Activated CD8-positive, alpha-beta memory T cell treated with anti-CD3 and anti-CD28 coated beads for 4 hours (primary cell): ENCODE measurements at places on chromosomes 7 and 10.

- no peak for DNase-seq
These were observed 86.8 kb upstream of the ZMIZ1 start for GRCh38 chr10:78981970-78982281.

DNA sequence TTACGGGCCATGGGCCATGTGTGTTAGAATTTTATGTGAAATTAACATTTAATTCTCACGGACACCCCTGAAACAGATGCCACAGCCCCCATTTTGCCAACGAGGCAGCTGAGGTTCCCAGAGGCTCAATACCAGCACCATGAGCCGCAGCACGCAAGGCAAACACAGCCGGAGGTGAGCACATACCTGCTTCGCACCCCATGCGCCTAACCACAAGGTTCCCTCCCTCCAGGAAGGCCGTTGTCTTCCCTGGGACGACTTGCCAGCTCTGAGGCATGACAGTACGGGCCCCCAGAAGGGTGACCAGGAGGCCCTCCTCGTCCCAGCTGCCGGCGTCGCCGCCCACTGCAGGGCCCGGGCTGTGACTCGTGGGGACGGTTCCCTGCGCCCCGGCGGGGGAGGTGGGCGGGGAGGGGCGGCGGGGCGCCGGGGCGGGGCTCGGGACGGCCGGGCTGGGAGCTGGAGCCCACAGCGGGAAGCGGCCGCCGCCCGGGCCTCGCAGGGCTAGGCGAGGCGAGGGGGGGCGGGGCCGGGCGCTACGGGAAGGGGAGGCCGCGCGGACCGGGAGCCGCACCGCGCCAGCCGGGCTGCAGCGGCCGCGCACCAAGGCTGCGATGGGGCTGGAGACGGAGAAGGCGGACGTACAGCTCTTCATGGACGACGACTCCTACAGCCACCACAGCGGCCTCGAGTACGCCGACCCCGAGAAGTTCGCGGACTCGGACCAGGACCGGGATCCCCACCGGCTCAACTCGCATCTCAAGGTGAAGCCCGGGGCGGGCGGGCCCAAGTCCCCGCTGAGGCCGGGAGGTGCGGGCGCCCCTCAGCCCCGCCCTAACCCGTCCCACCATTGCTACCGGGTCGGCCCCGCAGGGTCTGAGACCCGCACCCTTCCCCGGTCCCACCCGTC lies at the start of gene CAV2:
Gene CAV2, plus strand, starts transcription at position 571 of the 910 bp plus-strand sequence. Its CDS starts 44 bp downstream, at position 615.
- DNase-seq: no peak

- no peak for DNase-seq
These were observed 132.6 kb downstream of the TEX36 start for GRCh38 chr10:125550362-125550761.

DNA sequence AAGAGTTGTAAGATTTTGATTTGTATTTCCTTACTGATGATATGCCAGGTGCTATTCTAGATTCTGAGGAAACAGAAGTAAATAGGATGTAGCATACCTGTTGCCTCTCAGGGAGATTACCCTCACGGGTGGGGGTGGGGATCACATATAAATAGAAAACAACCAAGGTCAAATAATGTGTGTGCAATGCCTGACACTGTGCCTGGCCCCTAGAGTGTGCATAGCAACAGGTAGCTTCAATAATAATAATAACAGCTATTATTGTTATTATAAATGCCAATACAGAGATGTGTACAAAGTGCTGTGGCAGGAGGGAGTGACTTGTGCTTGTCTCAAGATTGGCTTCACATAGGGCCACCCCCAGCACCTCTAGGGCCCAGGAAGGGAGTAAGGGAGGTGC lies 24.0 kb downstream of the CNNM1 start:
- no peak for DNase-seq

GRCh38 chr10:107546986-107547385 lies 382.5 kb upstream of the SORCS1 start:
- DNase-seq: no peak

GRCh38 chr7:131602304-131602993 lies 46.0 kb upstream of the PODXL start:
- DNase-seq: no peak

DNA sequence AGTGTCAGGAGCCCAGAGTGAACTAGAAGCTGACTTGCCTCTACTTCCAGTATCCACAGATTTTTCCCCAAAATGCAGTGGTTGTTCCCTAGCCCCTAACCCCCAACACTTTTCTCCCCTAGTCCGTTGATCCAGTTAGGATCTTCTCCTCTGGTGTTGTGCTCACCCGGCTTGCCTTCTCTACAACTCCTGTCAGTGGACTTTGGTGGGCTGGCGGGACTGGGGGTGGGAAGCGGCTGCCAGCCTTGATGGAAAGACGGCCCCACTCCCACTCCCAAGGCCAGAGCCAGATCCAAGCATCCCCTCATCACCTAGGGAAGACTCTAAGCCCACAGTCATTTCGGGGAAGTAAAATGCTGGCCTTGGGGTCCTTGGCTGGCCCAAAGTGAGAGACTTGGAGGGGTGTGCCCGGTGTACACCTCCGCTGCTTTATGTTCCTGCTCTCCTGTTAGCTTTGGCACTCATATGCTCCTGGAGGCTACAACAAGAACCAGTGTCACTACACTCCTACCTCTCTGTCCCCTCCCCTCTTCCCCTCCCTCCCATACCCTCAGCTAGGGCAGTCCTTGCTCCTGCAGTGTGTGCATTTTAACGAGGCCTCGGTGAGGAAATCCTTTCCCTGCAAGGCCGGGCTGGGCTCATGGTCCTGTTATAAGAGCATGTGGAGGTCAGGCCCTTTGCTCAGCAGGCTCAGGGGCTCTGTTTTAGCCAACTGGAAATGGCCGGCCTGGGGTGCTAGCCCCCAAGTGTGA lies 930 bp upstream of the HOXA10 start:
- DNase-seq: no peak

DNA sequence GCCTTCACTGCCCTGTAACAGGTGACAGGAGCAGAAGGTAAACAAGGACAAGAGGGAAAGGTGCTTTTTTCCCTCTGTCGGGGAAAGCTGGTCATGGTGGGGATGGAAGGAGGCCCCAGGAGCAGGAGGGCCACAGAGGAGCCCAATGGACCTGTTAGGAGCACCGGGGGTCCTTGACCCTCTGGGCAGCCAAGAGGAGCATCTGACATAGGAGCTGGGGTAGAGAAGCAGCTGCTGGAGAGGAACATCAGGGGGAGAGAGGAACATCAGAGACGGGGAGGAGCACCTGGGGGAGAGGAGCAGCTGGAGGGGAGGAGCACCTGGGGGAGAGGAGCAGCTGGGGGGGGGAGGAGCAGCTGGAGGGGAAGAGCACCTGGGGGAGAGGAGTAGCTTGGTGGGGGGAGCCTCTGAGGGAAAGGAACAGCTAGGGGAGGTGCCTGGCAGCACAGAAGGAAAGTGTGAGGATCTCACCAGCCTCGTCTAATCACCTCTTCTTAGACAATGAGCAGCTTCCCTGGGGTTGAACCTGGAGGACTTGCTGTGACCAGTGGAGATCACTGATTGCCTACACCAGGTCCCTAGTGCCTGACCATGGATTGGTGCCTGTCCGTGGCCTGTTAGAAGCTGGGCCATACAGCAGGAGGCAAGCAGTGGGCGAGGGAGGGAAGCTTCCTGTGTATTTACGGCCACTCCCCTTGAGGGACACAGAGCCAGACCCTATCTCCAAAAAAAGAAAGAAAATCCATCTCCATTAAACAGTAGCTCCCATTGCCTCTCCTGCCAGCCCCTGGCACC lies 37.6 kb downstream of the JAKMIP3 start:
- no peak for DNase-seq

DNA sequence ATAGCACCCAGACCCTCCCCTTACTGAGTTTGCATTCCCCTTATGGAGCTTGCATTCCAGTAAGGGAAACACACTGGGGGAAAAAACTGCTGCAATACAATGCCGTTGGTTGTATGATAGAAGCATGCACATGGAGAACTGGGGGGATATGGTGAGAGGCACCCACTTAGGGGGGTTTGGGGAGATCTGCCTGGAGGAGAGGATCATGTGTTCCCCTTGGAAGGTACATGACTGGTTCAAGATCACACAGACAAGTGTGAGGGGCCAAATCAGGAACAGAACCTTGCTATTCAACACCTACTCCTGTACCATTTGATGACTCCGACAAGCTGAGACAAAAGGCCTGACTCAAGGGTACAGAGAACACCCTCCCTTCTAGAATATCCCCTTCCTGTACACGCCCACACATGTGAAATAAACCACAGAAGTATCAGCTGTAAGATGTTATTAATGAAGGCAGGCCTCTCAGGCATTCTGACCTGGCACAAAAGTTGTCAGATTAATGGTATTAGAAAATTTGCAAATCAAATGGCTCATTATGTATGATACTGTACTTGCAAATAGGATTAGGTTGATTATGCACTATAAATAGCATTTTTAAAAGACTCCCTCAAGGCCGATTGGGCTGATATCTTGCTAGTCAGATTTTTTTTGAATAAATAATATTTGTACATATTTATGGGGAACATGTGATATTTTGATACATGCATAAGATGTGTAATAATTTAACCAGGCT lies 122.2 kb downstream of the NPY start:
- DNase-seq: no peak

DNA sequence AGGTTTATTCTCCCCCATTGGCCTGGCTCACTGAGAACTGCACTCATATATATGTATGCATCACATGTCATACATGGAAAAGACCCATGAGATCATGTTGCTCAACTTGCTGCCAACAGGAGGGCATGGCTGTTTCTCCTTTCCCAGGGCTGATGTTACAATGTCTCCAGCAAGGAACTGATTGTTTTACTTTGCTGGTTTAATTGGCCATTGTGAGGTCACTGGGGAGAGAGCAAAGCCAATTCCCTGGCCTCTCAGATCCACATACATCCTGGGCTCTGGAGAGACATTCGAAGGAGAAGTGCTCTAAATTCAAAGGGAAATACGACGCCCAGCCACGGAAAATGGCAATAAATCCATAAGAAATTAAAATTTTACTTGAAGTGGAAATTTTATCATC lies 287.8 kb downstream of the WDR11 start:
- no peak for DNase-seq

- no peak for DNase-seq
These were observed 95.3 kb downstream of the CCSER2 start for GRCh38 chr10:84423719-84424118.

- DNase-seq: no peak
These were observed 65.1 kb downstream of the ATXN7L1 start for GRCh38 chr7:105811189-105811847.

GRCh38 chr7:122380992-122381391 lies 76.4 kb upstream of the FEZF1 start:
- no peak for DNase-seq

DNA sequence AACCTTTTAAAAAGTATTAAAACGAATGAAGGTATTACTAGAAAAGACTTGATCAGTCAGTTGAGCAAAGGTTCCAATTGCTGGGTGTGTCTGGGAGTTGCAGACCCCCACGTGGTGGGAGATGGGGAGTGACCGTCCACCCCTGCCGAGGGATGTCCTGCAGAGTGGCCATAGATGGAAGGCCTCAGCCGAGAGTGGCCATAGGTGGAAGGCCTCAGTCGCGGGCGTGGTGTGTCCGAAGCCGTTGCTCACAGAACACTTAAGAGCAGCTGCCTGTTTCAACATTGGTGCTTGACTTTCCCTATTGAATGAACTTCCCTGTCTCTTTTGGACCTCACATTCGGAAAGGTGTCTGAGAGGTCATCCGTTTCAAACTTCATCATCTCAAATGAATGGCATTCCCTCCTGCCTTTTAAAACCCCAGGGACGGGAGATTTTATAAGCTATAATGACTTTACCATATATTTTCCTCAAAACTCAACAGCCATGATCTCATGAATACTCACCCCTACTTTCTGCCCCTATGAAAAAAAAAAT lies 69.4 kb downstream of the CAMK1D start:
- no peak for DNase-seq

DNA sequence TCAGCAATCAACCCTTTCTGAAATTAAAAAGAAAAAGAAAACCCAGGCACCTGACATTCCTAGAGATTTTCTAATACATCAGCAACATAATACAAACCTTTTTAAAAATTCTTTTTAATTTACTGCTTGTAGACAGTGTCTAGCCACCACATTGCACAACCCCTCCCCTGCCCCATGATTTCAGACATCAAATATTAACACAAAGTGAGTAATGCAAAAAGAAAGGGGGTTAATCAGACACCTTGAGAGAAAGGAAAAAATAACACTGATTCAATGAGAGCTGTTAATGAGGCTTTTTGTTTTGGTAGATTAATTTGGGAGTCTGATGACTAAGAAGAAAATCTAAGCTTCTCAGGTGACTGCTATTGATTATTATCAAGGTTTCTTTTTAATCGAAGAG lies 55.3 kb downstream of the SLC25A13 start:
- DNase-seq: no peak

DNA sequence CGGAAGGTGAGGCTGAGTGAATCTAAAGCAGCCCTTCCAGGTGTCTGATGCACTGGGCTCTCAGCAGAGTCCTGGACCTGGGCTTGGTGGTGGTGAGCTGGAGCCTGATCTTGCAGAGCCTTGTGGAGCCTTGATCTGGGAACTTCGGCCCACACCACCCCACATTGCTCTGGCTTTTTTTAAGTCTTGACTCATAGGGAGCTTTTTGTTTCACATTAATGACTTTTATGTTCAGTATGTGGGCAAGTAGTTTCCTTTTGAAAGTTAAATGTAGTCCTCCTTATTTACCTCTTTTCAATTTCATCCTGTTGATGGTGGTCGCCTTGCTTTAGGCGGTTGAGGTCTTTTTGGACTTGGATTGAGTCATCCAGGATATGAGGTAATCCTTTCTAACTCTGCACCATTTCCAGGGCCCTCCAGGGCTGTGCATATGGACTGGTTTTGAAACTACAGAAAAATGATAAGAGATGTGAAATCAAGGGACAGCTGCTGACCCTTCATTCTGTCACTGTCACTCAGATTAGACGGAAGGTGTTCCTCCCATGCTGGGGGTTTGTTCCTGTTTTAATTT lies 2.9 kb upstream of the NRAP start:
- DNase-seq: no peak

- no peak for DNase-seq
These were observed 102.9 kb downstream of the AOAH start for GRCh38 chr7:36621396-36621795.

DNA sequence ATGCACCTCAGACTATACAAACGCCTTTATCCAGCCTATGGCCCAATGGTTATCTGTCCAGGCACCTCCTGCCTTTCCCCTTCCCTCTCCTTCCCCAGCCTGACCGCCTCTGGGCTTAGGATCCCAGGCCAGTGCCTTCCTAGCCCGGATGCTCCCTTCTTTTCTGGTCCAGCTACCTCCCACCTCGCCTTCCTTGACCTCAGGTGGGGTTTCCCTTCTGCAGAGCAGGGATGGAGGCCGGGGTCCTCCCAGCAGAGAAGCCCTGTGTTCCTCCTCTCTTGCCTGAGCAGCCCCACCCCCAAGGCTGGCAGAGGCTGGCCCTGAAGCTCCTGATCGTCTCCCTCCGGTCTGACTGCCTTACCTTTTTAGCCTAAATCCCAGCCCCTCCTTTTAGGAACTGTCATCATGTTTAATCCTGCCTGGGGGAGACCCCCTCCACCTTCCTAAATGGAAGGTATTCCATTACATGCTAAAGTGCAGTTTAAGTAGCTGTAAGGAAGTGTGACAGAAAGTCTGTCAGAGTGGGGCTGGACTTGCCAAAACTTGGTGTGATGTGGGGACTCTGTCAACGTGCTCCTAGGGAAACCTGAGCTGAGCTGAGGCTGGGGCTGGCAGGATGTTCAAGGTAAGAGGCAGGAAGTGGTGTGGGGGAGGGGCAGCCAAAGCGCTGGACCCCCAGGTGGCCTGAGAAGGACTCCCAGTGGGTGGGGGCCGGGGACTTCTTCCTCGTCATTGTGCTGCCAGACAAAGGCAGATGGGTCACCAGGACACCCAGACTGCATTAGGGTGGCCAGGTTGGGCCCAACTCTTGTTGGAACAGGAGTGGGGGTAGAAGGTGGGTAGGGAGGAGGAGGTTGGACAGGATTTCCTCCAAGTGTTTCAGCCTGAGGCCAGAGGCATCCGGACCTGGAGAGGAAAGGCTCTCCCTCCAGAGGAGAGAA lies 39.5 kb downstream of the LBX1 start:
- DNase-seq: no peak

- no peak for DNase-seq
These were observed 61.1 kb upstream of the IGFBP3 start for GRCh38 chr7:45982132-45982531.
